ENCODE measurements at places on chromosomes 6 and 20.

- no peak for DNase-seq
These were observed 17.3 kb downstream of the GABRR2 start for GRCh38 chr6:89297695-89298351.

DNA sequence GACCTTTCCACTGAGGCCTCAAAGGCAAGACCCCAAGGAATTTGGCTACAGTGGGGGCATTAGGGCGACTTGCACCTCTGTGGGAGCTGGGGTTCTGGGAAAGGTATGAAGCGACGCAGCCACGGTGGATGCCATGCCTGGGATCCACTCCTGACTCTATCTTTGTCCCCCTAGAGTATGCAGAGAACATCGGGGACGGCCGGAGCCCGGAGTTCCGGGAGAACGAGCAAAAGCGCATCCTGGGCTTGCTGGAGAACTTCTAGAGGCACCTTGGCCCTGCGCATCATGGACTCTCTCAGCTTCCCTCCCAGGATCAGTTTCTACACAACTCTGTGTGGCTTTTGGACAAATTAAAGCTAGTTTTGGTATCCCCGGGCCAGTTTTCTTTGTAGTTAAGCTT, 31.2 kb upstream of the VSTM2L start:
- no peak for DNase-seq

- no peak for DNase-seq
These were observed 207.3 kb downstream of the OTOR start for GRCh38 chr20:16955462-16955861.

GRCh38 chr20:48398506-48399449, 429.0 kb downstream of the PREX1 start:
- no peak for DNase-seq

GRCh38 chr6:155420492-155420891, 35.1 kb downstream of the NOX3 start:
- DNase-seq = no peak

- no peak for DNase-seq
These were observed 489.2 kb downstream of the DHX35 start for GRCh38 chr20:39451386-39451785.
